Posterior vena cava (tissue), 2 donors: ENCODE measurements at places on chromosomes 12 and 14. TPM values are rescaled to one million over a fixed set of nuclear protein-coding genes. Genes with fewer than 3 reads are reported as not detected.

GRCh38 chr12:57210926-57211692 lies 5.5 kb upstream of the NXPH4 start:
- no peak for DNase-seq

- no peak for DNase-seq
These were observed 42.1 kb downstream of the IGF1 start for GRCh38 chr12:102438047-102438826.

- DNase-seq = no peak
These were observed 11.4 kb downstream of the MANSC1 start for GRCh38 chr12:12338527-12339168.

GRCh38 chr12:47209014-47209413 lies 129.3 kb upstream of the AMIGO2 start:
- DNase-seq = no peak

DNA sequence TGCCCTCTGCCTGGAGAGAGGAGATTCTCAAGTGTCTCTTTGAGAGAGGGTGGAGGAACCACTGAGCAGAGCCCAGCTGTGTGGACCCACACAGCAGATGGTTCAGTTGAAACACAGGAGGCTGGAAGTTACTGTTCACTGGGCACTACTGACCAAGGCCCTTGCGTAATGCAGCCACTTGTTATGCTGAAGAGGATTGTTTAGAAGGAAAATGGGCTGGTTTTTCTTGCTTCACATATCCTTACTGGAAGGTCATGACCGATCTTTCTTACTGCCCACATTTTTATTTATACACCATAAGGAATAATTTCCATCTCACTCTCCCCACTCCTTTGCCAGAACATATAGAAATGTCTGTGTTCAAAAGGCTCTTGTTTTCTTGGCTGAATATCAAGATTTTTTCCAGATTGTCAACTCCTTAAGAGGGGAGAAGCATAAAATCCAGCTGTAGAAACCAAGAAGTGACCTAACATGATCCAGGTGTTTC lies 375.1 kb upstream of the DDHD1 start:
- DNase-seq = no peak

GRCh38 chr12:2934371-2934770 lies 24.8 kb upstream of the TEAD4 start:
- DNase-seq = no peak

DNA sequence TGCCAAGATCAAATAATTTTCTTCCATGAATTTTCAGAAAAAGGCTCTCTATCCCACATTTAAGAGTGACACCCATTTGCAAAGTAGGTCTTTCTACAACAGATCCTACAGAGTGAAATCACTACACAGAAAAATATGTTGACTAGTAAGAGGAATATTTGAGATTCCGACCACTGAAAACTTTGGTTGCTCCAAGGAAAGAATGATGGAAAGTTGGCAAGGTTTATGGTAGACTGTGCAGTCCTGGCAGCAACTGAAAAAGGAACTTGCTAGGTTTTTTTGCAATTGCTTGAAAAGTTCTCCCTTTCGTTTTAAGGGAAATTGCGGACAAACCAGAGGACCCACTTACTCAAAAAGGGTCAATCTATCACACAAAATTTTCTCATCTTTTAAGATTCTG lies 83.1 kb upstream of the TSPAN8 start:
- DNase-seq = no peak

DNA sequence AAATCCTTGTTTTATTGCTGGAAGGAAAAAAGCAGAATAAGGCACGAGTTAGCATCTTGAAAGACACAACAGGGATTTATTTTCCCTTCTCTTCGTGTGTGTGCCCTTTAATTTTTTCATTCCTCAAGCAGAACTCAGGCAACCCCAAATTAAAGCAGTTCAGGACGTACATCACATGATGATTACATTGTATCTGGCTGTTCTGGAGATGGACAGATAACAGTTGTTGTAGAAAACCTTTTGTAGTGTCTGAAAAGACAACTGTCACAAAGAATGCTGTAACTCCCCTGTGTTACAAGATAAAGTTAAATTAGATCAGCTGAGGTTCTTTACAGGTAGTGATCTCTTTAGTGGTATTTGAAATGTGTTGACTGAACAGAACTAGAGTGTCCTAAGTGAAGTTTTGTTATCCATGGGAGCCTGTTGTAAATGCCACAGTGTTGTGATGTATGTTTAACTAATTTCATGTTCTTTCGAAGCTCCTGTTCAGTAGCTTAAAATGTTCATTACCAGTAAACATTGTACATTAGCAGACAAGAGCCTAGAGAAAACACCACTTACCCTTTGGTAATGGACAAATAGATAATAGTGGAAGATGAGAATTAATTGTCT lies 58.5 kb downstream of the TMTC2 start:
- DNase-seq = no peak

- no peak for DNase-seq
These were observed 270.5 kb downstream of the BCAT1 start for GRCh38 chr12:24678436-24678835.

DNA sequence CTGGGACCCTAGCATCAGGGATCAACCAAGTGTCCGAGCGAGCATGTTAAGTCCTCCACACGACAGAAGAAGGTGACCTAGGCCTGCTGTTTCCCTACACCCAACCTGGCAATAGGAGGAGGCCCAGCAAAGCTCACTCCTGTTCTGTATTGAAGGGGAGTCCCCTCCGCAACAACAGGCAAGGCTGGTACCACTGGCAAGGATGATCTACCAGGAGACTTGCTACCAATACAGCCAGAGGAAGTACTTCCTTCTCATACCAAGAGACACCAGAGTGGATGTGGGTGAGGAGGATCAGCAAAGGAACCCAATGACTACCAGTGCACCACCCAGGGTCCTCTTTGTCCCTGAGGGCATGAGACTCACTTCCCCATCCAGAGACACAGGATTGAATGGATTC lies 4.9 kb downstream of the KLRC1 start:
- no peak for DNase-seq

DNA sequence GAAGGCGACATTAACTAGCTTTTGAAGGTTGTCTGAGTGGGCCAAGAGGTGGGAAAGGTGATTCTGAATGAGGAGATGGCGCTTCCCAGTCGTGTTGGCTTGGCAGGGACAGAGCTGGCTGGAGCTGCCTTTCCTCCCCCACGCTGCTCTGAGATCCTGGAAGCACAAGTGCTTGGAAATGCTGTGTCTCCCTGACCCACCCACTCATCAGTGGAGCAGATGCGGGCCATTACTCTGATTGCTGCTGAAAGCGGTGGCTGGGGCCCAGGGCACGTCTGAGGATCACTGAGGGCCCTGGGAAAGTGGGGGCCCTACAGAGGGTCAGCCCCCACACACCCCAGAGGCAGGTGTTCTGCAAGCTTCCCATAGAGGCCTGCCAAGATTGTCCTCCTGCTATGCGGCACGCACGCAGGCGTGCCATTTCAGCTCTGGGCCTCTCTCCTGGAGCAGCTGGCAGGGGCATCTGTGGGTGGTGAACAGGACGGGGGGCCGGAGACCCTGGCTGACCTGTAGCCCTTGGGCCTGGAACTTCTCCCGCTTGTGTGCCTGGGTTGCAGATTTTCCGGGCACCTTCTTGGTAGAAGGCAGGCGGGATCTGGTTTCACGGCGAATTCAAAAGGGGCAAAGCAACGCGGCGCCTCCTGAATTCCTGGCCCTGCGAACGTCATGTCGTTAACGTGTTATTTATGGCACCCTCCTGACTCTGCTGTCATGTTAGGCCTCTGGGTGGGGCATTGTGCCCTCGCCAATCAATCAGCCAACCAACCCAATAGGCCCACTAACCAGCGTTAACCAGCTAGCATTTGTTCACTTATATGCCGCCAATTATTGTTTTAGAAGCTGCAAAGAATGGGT lies 133.8 kb upstream of the TBX3 start:
- no peak for DNase-seq

DNA sequence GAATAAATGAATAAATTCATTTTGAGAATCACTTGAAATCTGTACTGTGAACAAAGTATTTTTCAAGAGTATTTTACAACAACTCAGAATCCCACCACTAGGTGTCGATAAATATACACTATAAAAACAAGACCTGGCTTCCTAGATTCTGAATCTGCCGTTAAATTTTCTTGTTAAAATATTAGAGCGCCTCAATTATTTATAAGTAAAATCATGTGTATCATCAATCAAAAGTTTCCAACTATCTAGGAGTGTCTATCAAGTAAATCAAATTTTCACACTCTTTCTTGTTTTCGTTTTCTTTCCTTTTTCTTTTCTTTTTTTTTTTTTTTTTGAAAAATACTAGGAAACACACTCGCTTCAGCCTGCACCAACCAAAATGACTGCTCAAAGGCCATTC lies 179.2 kb upstream of the DCN start:
- no peak for DNase-seq

DNA sequence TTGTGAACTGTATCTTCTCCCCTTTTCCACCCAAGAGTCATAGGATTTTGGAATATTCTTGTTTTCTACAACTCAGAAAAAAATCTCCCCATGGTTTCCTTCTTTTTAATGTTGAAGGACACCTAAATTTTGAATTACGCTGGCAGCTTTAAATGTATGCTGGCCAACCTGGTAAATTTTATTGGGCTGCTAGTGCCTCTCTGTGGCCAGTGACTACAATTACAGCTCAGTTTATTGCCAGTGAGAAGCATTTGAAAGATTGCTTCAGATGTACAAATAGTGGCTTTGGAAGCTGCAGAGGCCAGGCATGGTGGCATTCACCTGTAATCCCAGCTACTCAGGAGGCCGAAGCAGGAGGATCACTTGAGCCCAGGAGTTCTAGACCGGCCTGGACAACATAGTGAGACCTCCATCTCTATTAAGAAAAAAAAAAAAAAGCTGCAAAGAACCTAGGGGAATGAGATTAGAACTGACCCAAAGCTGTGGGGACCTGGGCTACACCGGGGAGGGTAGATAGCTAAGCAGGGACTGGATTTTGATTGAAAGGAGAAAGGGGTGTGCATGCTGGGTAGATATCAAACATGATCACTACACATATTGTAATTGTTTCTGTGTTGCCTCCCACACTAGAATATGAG lies 7.6 kb upstream of the RAB21 start:
- DNase-seq = no peak

- no peak for DNase-seq
These were observed 177.7 kb downstream of the CCDC91 start for GRCh38 chr12:28367993-28368392.

GRCh38 chr12:97748298-97748697 lies 285.7 kb downstream of the RMST start:
- DNase-seq = no peak

- no peak for DNase-seq
These were observed 1258.0 kb downstream of the FSCB start for GRCh38 chr14:43249116-43249515.

- DNase-seq = no peak
These were observed 88.0 kb downstream of the PCNX1 start for GRCh38 chr14:70995211-70995610.

DNA sequence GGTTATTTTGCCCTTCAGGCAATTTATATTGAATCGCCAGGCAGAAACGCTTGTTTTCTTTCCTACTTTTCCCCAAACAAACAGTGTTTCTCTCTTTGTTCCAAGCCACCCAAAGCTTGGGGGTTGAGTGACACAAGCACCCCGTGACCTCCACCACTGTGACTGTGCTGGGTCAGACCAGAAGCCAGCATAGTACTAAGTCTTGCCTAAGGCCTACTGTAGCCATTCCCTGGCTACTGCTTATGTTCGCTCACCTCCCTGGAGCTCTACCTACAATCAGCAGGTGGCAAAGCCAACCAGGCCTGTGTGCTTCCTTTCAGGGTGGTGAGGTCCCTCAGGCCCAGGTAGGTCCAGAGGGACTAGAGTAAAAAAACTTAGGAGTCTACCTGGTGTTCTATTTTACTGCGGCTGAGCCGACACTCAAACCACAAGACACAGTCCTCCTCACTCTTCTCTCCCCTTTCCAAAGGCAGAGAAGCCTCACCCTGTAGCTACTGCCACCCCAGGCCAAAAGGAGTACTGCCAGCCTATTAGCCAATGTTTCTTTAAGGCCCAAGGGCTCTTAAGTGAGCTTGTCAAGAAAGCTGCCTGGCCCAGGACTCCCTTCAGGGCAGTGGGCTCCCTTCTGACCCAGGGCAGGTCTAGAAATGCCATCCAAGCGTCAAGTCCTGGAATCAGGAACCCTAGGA lies 411.8 kb upstream of the MIS18BP1 start:
- no peak for DNase-seq

DNA sequence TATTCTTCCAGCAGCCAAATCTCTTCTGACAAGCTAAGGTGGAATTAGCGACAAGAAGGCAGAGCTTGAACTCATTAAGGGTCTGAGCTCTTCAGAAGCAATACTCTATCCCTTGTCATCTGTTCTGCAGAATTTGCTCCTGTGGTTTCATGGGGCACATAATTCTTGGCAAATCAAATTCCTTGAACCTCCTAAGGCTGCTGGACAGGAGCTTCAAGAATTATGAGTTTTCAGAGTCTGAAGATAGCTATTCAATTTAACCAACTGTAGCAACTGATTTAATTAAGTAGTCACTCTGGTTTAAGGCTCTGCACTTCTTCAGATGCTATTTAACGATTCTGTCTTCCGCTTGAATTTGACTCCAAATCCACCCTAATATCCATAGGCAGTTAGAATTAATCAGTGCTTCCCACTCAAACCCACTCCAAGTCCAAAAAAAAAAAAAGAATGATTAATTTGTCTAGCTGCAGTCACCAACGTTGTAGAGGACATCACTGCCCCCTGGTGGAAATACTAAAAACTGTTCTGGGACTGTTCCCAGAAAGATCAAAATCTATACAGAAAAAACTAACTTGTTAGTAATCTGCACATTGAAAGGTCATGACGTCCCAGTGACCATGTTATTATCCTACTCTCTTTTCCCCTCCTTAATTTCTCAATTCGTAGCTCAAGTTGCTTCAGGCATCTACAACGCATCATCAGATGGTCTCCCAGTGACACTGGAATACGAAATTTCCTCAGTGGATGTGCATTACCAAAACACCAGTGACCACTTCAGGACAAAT lies 169.9 kb downstream of the KIF21A start:
- no peak for DNase-seq

GRCh38 chr14:96741151-96741977 lies 55.8 kb upstream of the VRK1 start:
- DNase-seq = peak; percentile 90

DNA sequence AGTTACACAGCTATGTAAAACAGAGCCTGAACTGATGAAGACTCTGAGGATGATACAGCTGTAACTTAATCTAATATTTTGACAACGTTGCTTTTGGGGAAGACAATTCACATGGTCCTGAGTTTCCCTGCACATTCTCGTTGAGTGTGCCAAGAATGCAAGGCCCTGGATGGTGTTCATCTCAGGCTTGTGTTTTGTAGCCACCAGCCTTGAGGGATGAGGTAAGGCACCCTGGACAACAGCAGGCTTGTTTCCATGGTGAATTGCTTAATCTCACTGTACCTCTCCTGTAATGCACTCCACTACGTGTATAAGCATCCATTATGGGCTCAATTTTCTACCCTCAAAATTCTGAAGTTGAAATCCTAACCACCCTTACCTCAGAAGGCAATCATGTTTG lies 2.1 kb downstream of the CATSPERB start:
- no peak for DNase-seq

The TEP1 gene
- total RNA-seq = 36.1 TPM

The PZP gene
- total RNA-seq = 0.42 TPM

The SPTSSA gene
- total RNA-seq = 25.7 TPM

The COCH gene
- 1.2 TPM for total RNA-seq

The CISTR gene
- total RNA-seq = not detected

The MARS1 gene
- total RNA-seq = 142 TPM

The EXD2 gene
- 21.0 TPM for total RNA-seq

The DNAJC22 gene
- 0.05 TPM for total RNA-seq

The AQP2 gene
- total RNA-seq = 0.33 TPM

The OR6C2 gene
- not detected for total RNA-seq

The EIF2S3B gene
- total RNA-seq = 1.2 TPM
